ENCODE measurements at places on chromosomes 12 and 14.

DNA sequence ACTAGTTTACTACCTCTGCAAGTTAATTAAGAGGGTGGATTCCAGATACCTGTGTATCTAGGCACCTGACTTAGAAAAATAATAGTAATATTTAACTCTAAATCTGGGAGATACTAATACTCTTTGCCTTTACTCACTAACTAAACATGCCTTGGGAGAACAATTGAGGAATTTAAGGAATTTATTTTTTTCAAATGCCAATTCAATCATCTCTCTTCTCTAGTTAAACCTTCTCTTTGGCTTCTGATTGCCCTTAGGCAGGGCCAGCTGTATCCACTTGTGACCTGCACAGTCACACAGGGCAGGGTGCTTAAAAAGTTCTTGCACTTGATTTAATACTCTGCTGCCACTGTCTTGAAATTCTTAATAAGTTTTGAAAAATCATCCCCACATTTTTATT lies 142.4 kb downstream of the PLCZ1 start:
- no peak for DNase-seq

DNA sequence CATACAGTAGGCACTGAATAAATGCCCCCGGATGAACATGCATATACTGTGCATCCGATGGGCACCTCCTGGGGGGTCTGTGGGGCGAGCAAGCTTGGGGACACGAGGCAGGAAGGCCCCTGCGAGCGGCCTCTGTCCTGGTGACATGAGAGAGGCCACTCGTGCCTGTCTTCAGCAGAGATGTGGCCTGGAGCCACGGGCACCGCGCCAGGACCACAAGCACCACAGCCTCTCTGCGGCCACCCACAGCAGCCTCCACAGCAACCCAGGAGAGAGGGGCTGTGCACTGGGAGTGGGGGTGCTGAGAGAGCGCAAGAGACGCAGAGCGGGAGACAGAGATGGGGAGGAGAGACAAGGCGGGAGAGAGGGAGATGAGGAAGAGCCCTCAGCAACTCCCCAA lies 118.5 kb downstream of the RFLNA start:
- DNase-seq: no peak

GRCh38 chr12:52232203-52232673 lies 805 bp upstream of the KRT7 start:
- DNase-seq: no peak

- no peak for DNase-seq
Observed at GRCh38 chr12:104583301-104583700, 126.6 kb downstream of the CHST11 start.

DNA sequence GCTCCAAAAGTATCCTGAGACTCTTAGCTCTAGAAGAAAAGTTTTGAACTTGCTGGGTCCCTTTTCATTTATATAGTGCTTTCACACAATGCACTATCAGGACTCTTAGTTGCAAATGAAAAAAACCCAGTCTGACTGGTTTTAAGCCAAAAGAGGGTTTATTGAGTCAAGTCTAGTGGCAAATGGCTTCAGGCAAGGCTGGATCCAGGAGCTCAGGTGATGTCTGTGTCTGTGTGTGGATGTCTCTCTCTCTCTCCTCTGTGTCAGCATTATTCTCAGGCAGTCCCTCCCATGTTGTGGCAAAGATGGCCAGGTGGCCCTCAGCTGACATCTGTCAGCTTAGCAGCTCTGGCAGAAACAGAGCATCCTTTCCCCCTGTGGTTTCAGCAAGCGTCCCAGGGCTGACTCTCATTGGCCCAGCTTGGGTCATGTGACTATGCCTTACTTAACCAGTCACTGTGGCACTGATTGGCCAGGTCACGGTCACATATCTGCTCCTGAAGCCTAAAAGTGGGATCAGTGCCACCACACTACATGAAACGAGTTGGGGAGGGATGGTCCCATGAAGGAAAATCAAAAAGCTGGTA lies 6.2 kb downstream of the TMEM120B start:
- DNase-seq: no peak

DNA sequence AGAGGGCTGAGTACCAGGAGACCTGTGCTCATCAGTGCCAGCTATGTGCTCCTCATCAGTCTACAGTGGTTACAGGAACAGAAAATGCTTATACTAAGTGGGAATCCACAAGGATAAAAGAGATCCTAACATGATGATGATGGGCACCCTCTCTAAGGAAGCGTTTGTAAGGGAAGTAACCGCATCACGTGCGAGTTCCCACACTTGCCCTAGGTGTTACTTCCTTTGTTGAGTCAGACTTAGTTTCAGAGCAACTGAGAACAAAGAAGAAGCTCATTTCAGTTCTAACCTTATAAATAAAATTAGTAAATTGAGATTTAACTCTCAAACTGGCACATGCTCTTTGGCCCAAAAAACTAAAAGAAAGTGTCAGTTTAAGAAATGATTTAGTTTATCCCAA lies 956.4 kb upstream of the TMEM132C start:
- DNase-seq: no peak

- DNase-seq: no peak
Observed at GRCh38 chr14:70780396-70781075, 28.8 kb downstream of the MAP3K9 start.

GRCh38 chr12:6664902-6665301 lies 2.0 kb upstream of the ING4 start:
- DNase-seq: no peak

DNA sequence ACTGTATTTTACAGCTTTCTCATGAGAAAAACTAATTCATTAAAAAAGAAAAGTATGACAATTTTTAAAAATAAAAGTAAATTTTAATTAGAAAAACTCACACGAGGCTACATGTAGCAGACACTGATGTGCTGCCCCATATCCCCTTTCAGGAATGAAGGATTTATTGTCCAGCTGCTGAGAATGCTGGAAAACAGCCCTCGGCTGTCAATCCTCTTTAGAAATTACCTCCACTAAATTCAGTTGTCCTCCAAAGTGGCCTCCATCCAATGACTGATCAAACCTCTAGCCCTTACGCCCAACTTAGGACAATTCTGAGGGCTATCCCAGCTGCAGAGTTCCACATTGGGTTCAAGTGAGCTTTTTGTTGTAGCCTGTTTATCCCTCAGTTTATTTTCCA lies 29.8 kb upstream of the AP4S1 start:
- DNase-seq: no peak

GRCh38 chr12:121443911-121444841 lies 44.3 kb downstream of the RNF34 start:
- DNase-seq: no peak

GRCh38 chr12:109448272-109448671 lies 28.8 kb downstream of the KCTD10 start:
- DNase-seq: no peak

- DNase-seq: no peak
Observed at GRCh38 chr12:52647601-52648000, 4.4 kb downstream of the KRT2 start.

DNA sequence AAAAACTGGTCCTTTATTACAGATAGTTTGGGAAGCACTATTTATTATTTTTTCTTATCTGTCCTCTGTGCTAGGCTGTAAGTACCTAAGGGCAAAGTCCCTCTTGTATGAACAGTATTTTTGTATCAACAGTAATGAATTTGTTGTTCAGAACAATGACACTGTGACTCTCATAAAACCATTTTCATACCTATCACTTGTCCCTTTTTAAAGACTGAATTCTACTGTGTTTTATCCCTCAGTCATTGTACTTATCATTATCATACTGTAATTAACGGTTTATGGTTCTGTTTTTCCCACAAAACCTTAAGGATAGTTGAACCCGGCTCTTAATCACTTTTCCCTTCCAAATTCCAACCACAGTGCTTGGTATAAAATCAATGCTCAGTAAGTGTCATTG lies 69.4 kb downstream of the SRGAP1 start:
- DNase-seq: no peak

- peak; percentile 44 for DNase-seq
Observed at GRCh38 chr14:44961151-44961553, 595 bp downstream of the KLHL28 start.

DNA sequence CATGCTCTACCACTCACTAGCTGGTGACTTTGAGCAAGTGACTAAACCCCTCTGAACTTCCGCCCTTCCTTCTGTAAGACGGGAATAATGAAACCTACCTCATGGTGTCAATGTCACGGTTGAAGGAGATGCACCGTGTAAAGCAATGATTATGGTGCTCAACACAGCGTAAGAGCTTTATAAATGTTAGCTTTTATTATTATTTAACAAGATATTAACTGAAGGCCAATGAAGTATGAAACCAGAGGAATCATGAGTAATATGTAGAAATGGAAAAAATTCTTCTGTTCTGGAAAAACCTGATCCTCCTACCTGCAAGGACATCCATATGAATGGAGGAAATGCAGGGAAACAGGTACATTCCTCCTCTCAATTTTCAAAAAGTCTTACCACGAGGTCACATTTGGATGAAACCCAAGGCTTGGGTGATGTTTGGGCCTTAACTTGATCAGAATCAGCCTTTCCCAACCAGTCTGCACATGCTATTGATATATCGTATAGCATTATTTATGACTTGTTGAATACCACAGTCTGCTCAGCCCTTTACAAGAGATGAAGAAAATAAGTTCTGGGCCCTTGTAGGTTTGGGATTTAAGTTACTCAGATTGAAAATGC lies 166.8 kb upstream of the TBX3 start:
- DNase-seq: no peak

- no peak for DNase-seq
Observed at GRCh38 chr12:911191-911826, 38.2 kb downstream of the RAD52 start.

DNA sequence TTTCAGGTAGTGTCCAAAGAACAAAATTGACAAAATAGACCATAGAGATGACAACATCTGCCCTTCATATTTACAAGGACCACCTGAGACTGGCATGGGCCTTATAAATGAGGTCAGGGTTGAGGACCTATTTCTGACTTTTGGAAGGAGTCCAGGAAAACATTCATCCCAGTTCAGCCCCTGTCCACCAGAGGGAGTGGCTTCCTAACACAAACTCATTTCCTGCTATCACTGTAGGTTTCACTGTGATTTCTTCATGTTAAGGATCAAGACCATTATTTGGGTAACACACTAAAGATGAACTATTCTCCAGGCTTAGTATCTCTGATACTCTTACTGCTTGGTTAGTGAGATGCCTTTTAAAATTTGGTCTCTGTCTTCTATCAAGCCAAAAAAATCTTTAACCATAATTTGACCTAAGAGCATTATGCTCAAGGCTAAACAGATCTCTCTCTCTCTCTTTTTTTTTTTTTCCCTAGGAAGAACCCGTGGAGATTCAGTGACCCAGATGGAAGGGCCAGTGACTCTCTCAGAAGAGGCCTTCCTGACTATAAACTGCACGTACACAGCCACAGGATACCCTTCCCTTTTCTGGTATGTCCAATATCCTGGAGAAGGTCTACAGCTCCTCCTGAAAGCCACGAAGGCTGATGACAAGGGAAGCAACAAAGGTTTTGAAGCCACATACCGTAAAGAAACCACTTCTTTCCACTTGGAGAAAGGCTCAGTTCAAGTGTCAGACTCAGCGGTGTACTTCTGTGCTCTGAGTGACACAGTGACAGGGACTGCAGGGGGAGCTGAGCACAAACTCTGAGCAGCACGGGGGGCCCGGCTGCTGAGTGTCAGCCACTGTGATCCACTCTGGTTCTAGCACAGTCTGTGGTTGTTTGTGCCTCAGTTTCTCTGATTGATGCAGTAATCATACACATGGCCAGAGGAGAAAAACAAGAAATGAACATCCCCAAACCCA lies 267.6 kb upstream of the OR4E1 start:
- DNase-seq: no peak

DNA sequence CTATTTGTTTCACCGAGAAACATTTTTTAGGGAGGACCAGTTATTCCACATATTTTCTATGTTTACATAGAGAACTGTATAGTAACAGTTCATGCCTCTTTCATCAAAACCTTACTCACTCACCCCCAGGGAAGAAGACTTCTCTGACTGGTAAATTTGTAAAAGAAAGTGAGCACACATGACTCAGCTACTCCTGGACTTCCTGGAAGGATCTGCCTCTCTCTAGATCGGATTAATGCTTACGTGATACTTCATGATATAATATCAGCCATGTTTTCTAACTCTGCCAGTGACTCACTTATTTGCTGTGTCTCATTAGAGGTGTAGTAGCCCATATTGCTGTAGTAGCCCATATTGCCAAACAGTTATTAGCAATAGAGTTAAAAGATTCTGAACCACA lies 494.3 kb upstream of the ATXN7L3B start:
- DNase-seq: no peak

DNA sequence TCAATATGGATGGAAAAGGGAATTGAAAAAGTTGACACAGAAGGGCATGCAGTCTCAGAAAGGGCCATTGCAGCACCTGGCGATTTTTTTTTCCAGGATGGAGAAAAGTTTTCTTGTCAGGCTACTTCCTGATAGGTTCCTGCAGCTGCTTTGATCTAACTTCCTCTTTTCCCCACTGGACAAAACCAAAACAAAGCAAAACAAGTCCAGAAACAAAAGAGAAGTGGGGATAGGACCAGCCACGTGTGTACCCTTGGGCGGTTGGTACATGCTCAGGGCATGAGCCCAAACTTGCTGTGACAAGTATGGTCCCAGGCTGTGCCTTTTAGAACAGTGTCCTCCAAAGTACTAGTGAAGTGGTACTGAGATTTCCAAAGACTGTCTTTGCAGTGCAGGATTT lies 89.8 kb downstream of the CHST11 start:
- no peak for DNase-seq

GRCh38 chr12:72777806-72778205 lies 505.6 kb downstream of the TRHDE start:
- no peak for DNase-seq

- no peak for DNase-seq
Observed at GRCh38 chr12:66065641-66066136, 64.9 kb downstream of the LLPH start.

DNA sequence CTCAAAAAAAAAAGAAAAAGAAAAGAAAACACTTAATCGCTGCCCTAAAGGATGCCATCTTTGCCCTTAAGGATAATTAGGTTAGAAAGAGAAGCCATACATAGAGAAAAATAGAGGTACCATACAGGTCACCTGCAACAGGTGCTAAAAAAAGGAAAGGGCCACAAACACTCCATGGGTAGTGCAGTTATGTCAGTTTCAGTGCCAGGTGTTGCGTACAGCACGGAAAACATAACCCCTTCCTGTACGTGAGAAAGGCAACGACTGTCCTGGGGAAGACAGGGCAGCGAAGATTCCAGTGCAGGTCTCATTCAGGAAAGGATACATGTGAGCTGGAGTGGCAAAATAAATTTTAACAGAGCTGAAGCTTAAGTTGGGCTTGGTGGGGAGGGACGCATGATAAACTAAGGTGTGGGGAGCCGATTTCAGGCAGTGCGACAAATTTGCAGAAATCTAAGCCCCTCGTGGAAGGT lies 553 bp upstream of the DAZAP2 start:
- DNase-seq: no peak

GRCh38 chr12:113049976-113050742 lies 6.4 kb upstream of the DTX1 start:
- no peak for DNase-seq

DNA sequence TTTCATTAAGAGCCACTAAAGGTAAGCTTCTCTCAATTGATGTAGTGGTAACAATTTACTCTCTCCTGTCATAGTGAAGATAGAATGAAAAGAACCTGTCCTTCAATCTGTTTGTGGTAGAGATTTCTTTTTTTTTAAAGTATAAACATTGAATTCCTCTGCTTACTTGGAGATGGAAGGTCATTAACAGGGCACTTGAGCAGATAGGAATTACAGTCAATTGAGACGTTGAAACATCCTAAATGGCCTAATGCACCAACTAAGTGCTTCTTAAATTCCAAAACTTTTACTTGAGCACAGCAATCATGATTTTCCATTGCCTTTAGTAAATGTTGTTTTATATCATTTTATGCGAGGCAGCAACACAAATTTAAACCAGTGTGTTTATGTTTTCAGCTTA lies 241.4 kb downstream of the FOXG1 start:
- no peak for DNase-seq

GRCh38 chr14:23568600-23569331 lies 1.2 kb upstream of the AP1G2 start:
- DNase-seq: no peak

Data from activated CD8-positive, alpha-beta memory T cell treated with anti-CD3 and anti-CD28 coated beads for 1 hour (primary cell).